ENCODE measurements at places on chromosomes 2 and 18.

DNA sequence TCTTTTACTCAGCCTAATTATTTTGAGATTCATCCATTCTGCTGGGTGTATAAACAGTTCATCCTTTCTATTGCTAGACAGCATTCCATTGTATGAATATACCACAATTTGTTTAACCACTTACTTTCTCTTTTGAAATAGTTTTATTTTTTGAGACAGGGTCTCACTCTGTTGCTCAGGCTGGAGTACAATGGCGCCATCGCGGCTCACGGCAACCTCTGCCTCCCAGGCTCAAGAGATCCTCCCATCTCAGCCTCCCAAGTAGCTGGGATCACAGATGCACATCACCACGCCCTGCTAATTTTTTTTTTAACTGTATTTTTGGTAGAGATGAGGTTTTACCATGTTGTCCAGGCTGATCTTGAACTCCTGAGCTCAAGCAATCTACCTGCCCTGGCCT, 54.5 kb downstream of the USP37 start:
- no peaks in the 10 kb centered on the region for H3K36me3 ChIP-seq
- DNase-seq: no peak
- H3K27ac ChIP-seq: no peak overlapping the region
- no peak overlapping the region for H3K4me3 ChIP-seq
- H3K4me1 ChIP-seq: no peaks in the 10 kb centered on the region
- H3K27me3 ChIP-seq: no peaks in the 10 kb centered on the region

GRCh38 chr2:208101716-208102631, 22.4 kb downstream of the CRYGD start:
- no peak for DNase-seq
- no peak overlapping the region for H3K27ac ChIP-seq
- H3K4me1 ChIP-seq: no peaks in the 10 kb centered on the region
- H3K4me3 ChIP-seq: no peak overlapping the region

- no peaks in the 10 kb centered on the region for H3K4me1 ChIP-seq
- H3K36me3 ChIP-seq: no peaks in the 10 kb centered on the region
- no peaks in the 10 kb centered on the region for H3K27me3 ChIP-seq
- DNase-seq: peak; percentile 66
- no peak overlapping the region for H3K27ac ChIP-seq
These were observed 3.5 kb upstream of the CABLES1 start for GRCh38 chr18:23131693-23132319.

DNA sequence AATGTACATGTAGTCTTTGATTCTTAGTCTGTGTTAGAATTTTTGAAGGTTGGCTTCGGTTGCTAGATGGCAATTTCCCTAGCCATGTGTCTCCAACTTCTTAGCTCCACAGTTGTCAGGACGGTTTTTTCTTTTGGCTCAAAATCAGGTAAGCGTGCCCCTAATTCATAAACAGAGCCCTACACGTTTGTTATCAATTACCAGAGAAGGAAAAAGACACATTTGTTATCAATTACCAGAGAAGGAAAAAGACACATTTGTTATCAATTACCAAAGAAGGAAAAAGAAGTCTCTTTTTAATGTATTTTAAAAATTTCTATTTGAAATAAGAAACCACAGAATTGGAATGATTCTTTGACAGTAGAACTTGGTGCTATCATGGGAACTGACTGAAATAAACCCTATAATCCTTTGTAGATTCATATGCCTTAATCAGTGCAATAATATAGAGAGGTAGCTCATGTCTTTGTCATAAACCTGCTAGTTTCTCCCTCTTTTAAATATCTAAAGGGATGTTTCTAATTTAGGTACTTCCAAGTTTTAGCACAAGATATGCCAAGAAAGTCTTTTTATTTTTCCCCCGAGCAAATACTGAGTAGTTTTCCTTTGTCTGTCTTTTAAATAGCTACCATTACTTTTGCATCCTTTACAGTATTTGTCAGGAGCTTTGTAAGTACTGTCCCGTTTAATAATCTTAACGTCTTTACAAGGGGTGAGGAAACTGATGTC, 35.9 kb downstream of the CAMKMT start:
- no peak for DNase-seq
- 0 out of 2 replicates have a peak, but pooled peaks cover 1% of the 10 kb centered on the region for H3K4me1 ChIP-seq
- no peak overlapping the region for H3K4me3 ChIP-seq
- no peaks in the 10 kb centered on the region for H3K27me3 ChIP-seq
- no peak overlapping the region for H3K27ac ChIP-seq
- H3K36me3 ChIP-seq: no peaks in the 10 kb centered on the region

- no peaks in the 10 kb centered on the region for H3K36me3 ChIP-seq
- no peak overlapping the region for H3K4me3 ChIP-seq
- H3K27me3 ChIP-seq: no peaks in the 10 kb centered on the region
These were observed 42.8 kb downstream of the ITSN2 start for GRCh38 chr2:24317491-24317920.

DNA sequence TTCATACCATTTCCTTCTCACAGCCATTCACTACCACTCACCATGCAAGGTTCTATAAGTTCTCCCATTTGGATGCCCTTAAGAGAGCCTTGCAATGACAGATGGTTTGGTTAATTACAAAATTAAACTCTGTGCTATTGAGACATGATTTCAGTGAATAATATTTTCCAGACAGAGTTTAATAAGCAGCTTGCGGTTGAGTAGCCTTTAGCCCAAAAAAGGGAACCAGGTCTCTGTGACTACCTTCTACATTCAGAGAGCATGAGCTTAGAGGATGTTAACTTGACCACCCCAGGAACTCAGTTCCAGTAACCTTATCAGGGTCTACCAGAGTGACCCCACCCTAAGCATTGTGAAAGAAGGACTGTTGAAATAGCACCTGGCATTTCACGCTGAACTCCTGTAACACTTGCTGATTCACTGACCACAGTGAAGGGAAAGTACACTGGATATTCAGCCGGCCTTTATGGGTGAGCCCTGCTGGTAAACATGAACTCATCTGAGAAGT, 1173.1 kb upstream of the ZEB2 start:
- no peak overlapping the region for H3K4me3 ChIP-seq
- DNase-seq: no peak
- H3K27me3 ChIP-seq: no peaks in the 10 kb centered on the region
- no peak overlapping the region for H3K27ac ChIP-seq
- H3K4me1 ChIP-seq: no peaks in the 10 kb centered on the region

GRCh38 chr2:177717831-177718618, 325.5 kb downstream of the AGPS start:
- no peaks in the 10 kb centered on the region for H3K27me3 ChIP-seq
- no peaks in the 10 kb centered on the region for H3K36me3 ChIP-seq
- H3K4me3 ChIP-seq: no peak overlapping the region
- H3K27ac ChIP-seq: no peak overlapping the region
- H3K4me1 ChIP-seq: no peaks in the 10 kb centered on the region

GRCh38 chr2:149597050-149597667, 9.6 kb upstream of the MMADHC start:
- no peak overlapping the region for H3K4me3 ChIP-seq
- no peak for DNase-seq
- no peaks in the 10 kb centered on the region for H3K4me1 ChIP-seq

DNA sequence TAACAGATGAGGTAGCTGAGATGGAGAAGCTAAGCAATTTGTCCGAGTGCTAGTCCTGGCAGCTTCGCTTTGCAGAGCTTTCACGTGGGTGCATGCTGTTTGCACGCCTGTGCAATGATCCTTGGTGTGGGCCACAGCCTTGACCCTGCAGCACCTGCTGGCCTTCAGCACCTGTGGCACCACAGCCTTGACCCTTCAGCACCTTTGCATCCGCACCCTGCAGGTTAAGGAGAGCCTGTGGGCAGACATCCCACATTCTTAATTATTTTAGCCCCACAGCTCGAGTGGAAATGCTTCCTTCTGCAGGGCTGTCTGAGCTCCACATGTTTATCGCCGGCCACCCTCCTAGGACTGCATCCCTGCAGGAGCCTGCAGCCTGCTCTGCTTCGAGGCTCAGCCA, 19.3 kb downstream of the NCK2 start:
- H3K36me3 ChIP-seq: no peaks in the 10 kb centered on the region
- DNase-seq: no peak
- H3K4me3 ChIP-seq: no peak overlapping the region
- peaks cover 5% of the 10 kb centered on the region for H3K4me1 ChIP-seq
- no peaks in the 10 kb centered on the region for H3K27me3 ChIP-seq

DNA sequence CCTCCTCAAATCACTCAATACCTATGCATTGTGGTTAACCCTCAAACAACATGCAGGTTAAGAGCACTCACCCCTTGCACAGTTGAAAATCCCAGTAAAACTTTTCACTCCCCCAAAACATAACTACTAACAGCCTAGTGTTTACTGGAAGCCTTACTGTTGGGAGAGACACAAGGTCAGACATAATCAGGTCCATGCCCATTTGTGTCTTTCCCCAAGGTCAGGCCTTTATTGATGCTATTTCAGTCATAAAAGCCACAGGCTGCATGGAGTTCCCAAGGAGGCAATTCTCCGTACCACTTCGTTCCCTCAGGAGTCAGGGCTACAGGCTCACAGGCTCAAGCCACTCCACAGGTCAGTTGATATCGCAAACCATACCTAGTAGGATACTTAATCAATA, 180.2 kb downstream of the NCK2 start:
- no peaks in the 10 kb centered on the region for H3K36me3 ChIP-seq
- DNase-seq: no peak
- H3K27ac ChIP-seq: no peak overlapping the region
- H3K4me3 ChIP-seq: no peak overlapping the region

DNA sequence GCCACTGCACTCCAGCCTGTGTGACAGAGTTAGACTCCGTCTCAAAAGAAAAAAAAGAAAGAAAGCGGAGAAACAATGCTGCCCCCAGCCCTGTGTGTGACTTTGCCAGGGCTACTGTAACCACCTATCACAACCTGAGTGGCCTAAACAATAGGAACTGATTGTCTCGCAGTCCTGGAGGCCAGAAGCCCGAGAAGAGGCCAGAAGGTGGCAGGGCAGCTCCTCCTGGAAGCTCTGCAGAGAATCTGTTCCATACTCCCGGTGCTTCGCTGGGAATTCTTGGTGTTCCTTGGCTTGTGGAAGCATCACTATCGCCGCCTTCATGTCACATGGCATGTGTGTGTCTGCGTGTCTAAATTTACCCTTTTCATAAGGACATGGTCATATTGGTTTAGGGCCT, 14.4 kb upstream of the RAB17 start:
- H3K36me3 ChIP-seq: no peaks in the 10 kb centered on the region
- DNase-seq: no peak

DNA sequence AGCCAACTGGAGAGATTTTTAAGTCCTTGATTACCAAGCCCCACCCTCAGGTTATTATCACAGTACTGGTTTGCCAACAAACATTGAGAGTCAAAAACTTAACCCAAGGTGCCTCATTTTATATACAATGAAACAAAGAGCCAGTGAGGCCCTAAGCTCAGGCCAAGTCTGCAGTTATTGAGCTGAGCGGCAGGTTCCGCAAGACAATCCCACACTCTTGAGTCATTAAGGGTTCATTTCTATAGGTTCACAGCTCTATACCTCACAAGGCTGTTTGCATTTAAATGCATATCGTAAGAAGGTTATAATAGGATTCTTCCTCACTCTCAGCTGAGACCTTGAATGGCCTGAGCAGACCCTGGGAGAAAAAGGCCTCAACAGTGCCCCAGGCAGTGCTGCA, 268.4 kb upstream of the RGPD4 start:
- H3K27ac ChIP-seq: no peak overlapping the region
- H3K4me1 ChIP-seq: no peaks in the 10 kb centered on the region
- H3K36me3 ChIP-seq: no peaks in the 10 kb centered on the region
- no peak overlapping the region for H3K4me3 ChIP-seq
- DNase-seq: no peak

DNA sequence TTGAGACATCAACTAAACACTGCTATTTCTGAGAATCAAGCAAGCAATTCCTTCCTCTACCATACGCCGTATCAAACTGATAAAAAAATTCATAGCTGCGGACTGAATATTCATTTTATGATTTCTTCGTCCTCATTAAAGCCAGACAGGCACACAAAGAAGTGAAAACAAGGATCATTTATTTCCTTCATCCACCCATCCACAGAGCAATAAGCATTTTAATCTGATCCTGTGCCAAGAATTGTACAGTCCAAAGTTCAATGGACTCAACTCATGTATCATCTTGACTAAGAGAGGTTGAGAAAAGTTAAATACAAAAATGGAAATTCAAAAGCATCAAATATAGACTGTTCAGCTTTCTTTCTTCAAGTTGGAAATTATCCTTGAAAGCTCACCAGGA, 19.7 kb upstream of the SNTG2 start:
- DNase-seq: no peak
- no peaks in the 10 kb centered on the region for H3K36me3 ChIP-seq
- no peaks in the 10 kb centered on the region for H3K27me3 ChIP-seq
- H3K4me3 ChIP-seq: no peak overlapping the region
- peaks cover 5% of the 10 kb centered on the region for H3K4me1 ChIP-seq

DNA sequence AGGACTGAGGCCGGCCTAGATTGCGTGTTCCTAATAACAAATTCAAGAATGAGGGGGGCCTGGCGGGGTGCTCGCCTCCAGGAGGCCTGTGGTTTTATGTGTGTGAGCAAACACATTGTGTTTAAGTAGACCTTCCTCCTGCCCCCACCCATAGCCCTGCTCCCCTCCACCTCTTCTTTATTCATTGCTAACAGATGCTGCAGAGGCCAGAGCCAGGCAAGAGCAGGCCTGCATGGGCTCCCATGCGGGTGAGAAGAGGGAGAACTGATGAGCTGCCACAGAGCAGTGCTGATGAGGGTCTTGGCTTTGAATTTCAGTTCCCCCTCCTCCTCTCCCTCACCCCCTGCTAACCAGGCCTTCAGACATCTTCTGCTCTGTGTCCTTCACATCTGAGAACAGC, 154.6 kb downstream of the OSR1 start:
- H3K27ac ChIP-seq: no peak overlapping the region
- no peak overlapping the region for H3K4me3 ChIP-seq
- H3K27me3 ChIP-seq: no peaks in the 10 kb centered on the region
- no peaks in the 10 kb centered on the region for H3K4me1 ChIP-seq

- H3K36me3 ChIP-seq: no peaks in the 10 kb centered on the region
- H3K27ac ChIP-seq: no peak overlapping the region
- H3K4me3 ChIP-seq: no peak overlapping the region
- H3K4me1 ChIP-seq: no peaks in the 10 kb centered on the region
- no peaks in the 10 kb centered on the region for H3K27me3 ChIP-seq
These were observed 48.9 kb downstream of the LAMA3 start for GRCh38 chr18:23738151-23738550.

DNA sequence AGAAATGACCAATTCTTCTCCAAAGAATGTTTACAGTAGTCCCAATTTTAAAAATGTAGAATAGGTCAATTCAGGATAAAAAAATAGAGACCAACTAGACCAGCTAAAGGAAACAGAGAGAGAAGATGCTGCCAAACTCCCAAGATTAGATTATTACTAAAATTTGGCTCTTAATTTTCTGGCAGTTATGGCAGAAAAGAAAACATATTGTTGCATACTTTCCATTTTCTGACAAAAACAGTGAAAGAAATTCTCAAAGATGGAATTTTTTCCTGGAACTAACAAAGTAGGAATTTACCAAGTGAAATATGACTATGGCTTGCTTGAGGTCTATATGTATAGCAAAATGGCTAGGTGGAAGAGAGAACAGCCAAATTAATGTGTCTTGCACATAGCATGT, 138.3 kb upstream of the STK17B start:
- H3K4me1 ChIP-seq: no peaks in the 10 kb centered on the region
- no peak for DNase-seq
- H3K4me3 ChIP-seq: no peak overlapping the region

- H3K27me3 ChIP-seq: peaks cover 49% of the 10 kb centered on the region
- H3K4me1 ChIP-seq: peaks cover 9% of the 10 kb centered on the region
- no peak for DNase-seq
- peak within 1 kb of the TSS; percentile 83 for H3K4me3 ChIP-seq
- H3K27ac ChIP-seq: no peak within 1 kb of the TSS
These were observed at the start of gene PTGR3 for GRCh38 chr18:75209129-75209950. TSS of gene PTGR3 (minus strand) at chr18:75209139. CDS start at chr18:75209058, 81 bp downstream.
